ENCODE measurements at places on chromosomes 4 and X. TPM values are rescaled to one million over a fixed set of nuclear protein-coding genes. Genes with fewer than 3 reads are reported as not detected.
A peak's percentile ranks its signal among the peaks of the same experiment; 100 is the strongest.

GRCh38 chr4:38620065-38620464, 43.9 kb upstream of the KLF3 start:
- H3K36me3 ChIP-seq: no peaks in the 10 kb centered on the region
- peaks cover 10% of the 10 kb centered on the region for H3K4me1 ChIP-seq
- no peak overlapping the region for H3K4me3 ChIP-seq
- peak overlapping the region; percentile 42 for H3K27ac ChIP-seq
- H3K27me3 ChIP-seq: no peaks in the 10 kb centered on the region
- DNase-seq: no peak

DNA sequence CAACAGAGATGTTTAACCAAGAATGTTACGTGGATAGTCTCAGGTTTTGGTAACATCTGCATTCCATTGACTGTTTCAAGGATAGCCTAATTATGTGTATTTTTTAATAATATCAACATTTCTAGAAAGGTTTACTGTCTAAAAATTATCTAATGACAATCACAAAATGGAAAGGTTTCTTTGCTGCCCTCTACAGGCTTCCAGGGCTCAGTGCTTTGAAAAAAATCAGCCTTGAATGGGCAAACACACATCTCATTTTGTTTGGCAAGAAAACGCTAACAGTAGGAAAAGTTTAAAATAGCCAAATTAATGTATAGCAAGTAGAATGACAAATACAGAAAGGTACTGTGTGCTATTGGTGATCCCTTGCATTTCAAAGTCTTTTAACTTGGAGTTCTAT, 223.4 kb upstream of the PRPS2 start:
- no peak overlapping the region for H3K27ac ChIP-seq
- H3K36me3 ChIP-seq: no peaks in the 10 kb centered on the region
- no peak overlapping the region for H3K4me3 ChIP-seq
- H3K4me1 ChIP-seq: no peaks in the 10 kb centered on the region
- H3K27me3 ChIP-seq: no peaks in the 10 kb centered on the region

DNA sequence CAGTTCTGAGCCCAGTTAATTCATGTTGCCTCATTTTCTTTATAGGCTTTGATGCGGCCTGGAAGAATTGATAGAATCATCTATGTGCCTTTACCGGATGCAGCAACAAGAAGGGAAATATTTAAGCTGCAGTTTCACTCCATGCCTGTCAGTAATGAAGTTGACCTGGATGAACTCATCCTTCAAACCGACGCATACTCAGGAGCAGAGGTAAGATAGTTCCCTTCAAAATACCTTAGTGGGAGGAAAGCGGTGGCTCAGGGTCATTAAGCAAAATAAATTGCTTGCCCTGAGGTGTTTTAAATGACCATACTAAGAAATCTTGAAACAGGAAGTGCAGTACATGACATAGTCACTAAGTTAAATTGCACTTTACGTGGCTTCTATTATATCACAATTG, 140.6 kb upstream of the SPRY1 start:
- H3K4me1 ChIP-seq: peaks cover 2% of the 10 kb centered on the region
- no peak overlapping the region for H3K27ac ChIP-seq
- no peak for DNase-seq
- no peaks in the 10 kb centered on the region for H3K27me3 ChIP-seq
- H3K4me3 ChIP-seq: no peak overlapping the region
- peaks cover 3% of the 10 kb centered on the region for H3K36me3 ChIP-seq

DNA sequence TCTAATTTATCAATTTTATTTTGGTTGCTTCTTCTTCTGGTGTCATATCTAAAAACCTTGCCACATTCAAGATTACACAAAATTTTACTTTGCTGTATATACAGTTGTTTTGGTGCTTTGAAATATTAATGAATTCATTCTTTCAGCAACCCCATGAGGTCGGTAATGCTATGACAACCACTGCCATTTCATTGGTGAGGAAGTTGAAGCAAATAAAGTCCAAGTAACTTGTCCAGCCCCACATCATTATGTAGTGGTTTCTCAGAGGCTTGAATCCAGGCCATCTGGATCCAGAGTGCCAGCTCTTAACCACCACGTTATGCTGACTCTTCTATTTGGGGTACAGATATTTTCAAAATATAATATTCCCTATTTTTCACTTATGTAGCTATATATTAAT, 42.2 kb downstream of the UGT2A3 start:
- no peak overlapping the region for H3K27ac ChIP-seq
- no peaks in the 10 kb centered on the region for H3K36me3 ChIP-seq
- H3K4me1 ChIP-seq: peaks cover 14% of the 10 kb centered on the region
- H3K27me3 ChIP-seq: no peaks in the 10 kb centered on the region
- peak; percentile 25 for DNase-seq

DNA sequence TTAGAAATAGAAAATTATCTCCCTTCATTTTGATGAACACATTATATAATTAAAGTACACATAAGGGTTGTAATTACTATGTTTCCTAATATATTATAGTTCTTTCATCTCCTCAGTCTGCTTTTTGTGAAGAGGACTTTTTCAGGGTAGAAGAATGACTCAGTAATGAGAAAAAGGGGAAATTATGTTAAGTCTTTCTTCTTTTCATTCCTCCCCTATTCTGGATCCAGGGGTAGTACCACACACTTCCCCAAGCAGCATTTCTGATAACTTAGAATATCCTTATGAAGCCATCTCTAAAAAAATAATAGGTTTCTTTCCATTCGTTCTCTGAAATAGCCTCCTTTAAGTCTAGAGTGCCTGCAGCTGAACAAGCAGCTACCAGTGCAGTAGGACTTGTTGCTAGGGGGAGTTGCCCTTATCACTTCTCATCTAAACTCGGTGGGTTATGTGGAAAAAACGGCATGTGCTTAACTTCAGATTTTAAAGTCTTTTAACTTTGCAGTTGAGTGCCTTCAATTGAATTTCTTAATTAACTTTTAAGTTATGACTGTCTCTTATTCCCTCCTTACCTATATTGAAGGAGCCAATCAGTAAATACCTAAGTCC, 184.8 kb downstream of the ARHGAP24 start:
- no peaks in the 10 kb centered on the region for H3K36me3 ChIP-seq
- H3K27me3 ChIP-seq: no peaks in the 10 kb centered on the region
- DNase-seq: no peak
- H3K4me3 ChIP-seq: no peak overlapping the region

DNA sequence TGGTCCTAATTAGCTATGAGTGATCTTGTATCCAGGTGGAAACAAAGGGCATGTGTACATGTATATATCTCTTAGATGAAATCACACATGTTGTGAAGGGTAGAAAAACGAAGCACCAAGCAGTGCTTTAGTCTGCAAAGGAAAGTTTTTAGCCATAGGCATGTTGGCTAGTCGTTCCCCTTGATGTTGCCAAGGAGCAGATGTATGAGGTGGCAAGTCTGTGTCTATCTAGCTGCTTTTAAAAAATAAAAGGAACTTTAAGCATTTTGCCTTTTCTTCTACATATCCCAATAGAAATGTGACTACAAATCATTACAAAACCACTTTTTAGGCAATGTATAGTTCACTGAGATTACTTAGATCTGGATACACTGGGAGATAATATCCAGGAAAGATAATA, 63.1 kb downstream of the NSUN7 start:
- H3K4me1 ChIP-seq: no peaks in the 10 kb centered on the region
- no peak for DNase-seq
- no peak overlapping the region for H3K27ac ChIP-seq
- H3K36me3 ChIP-seq: peaks cover 17% of the 10 kb centered on the region
- no peaks in the 10 kb centered on the region for H3K27me3 ChIP-seq

GRCh38 chr4:116361790-116362189, 723.6 kb downstream of the TRAM1L1 start:
- no peaks in the 10 kb centered on the region for H3K4me1 ChIP-seq
- H3K27me3 ChIP-seq: no peaks in the 10 kb centered on the region
- no peak overlapping the region for H3K4me3 ChIP-seq
- no peaks in the 10 kb centered on the region for H3K36me3 ChIP-seq
- DNase-seq: no peak

DNA sequence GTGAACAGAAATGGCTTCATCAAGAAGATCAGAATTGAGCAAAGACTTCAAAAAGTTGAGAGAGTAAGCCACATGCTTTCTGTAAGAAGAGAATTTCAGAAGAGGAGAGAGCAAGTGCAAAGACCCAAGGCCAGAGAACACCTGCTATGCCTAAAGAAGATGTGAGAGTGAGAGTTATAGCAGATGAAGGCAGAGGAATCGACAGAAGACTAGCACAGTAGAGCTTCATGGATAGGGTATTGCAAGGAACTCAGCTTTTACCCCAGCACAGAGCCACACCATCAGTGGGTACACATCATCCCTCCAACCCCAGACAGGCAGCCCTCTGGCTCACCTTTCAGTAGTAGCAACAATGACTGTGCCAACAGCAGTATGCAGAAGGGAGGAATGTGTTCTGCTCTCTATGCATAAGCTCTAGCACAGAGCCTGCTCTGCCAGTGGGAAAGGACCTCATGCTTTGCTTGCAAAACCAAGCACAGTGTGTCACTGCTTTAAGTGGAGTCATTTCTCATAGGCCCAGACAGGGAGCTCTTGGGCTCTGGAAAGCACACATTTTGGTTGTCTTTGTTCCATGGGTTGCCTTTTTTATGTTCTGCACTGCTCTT, 318.6 kb downstream of the NAF1 start:
- no peak for DNase-seq
- no peak overlapping the region for H3K27ac ChIP-seq
- H3K4me3 ChIP-seq: no peak overlapping the region
- no peaks in the 10 kb centered on the region for H3K27me3 ChIP-seq
- no peaks in the 10 kb centered on the region for H3K36me3 ChIP-seq
- H3K4me1 ChIP-seq: no peaks in the 10 kb centered on the region

DNA sequence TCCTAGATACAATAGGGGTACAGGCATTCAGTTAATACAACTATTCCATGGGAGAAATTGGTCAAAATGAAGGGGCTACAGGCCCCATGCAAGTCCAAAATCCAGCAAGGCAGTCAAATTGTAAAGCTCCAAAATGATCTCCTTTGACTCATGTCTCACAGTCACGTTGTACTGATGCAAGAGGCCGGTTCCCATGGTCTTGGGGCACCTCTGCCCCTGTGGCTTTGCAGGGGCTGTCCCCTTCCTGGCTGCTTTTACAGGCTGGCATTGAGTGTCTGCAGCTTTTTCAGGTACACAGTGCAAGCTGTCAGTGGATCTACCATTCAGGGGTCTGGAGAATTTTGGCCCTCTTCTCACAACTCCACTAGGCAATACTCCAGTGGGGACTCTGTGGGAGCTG, 12.5 kb upstream of the ASIC5 start:
- no peaks in the 10 kb centered on the region for H3K36me3 ChIP-seq
- no peak overlapping the region for H3K4me3 ChIP-seq
- H3K4me1 ChIP-seq: no peaks in the 10 kb centered on the region
- no peaks in the 10 kb centered on the region for H3K27me3 ChIP-seq

The USP51 gene
- total RNA-seq: 4.4 TPM

The CSAG1 gene
- not detected for total RNA-seq

The OPHN1 gene
- total RNA-seq: 11.3 TPM

The BEND2 gene
- total RNA-seq: 0.14 TPM
